Fibroblast of villous mesenchyme (primary cell): ENCODE measurements at places on chromosomes 4 and X.

DNA sequence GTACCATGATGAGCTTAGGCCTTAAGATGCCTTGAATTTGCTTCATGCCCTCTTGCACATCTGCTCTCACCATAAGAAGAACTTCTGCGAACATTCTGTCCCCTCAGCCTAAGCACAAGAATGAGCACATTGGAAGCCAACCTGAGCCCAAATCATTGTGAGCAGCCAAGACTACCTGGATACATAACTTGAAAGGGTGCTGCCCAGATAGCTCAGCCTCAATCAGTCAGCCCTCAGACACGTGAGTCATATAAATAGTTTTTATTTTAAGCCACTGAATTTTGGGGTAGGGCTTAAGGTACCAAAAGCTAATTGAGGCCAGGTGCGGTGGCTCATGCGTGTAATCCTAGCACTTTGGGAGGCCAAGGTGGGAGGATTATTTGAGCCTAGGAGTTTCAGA is 27.5 kb upstream of the BBS12 start:
- DNase-seq: no peak

GRCh38 chr4:138669479-138670315 is 345.9 kb upstream of the NOCT start:
- DNase-seq: peak; percentile 75

GRCh38 chrX:98409867-98410266 is 1526.2 kb downstream of the RPA4 start:
- DNase-seq: no peak

GRCh38 chr4:182649698-182650477 is 267.3 kb downstream of the DCTD start:
- no peak for DNase-seq

DNA sequence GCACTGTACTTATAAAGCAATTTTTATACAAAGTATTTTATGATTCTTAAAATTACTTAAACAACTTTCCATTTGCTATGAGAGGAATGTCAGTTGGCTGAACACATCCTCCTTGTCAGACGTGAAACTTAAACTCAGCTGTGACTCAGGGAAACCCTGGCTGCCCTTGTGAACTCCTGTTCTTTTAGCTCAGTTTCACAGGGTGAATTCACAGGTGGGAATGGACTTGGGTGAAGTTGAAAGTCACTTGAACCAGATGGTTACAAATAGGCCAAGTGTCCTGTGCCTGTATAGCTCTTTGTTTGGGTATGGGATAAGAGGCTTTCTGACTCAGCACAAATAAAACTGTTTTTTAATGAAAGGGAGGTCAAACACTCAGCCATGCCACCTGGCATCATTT is 67.4 kb upstream of the FAM47B start:
- DNase-seq: peak; percentile 51

- DNase-seq: no peak
These were observed 256.2 kb downstream of the TRAM1L1 start for GRCh38 chr4:116829187-116829586.

DNA sequence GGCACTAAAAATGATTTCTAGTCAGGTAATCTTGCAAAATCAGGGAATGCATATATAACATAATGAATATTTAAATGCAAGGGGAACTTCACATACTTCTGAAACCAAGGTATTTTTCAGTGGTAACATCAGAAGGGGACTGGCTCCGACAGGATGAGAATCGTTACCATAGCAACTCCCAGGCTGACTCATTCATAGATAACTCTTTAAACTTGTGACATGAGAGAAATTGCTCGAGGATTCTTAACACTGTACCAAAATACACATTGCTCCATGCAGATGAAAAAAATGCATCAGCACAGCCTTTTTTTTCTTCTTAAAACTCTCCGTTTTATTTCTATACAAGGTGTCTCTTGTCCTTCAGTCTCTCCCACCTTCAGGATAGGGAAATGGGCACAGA is 114.3 kb downstream of the GABRB1 start:
- DNase-seq: peak; percentile 3

DNA sequence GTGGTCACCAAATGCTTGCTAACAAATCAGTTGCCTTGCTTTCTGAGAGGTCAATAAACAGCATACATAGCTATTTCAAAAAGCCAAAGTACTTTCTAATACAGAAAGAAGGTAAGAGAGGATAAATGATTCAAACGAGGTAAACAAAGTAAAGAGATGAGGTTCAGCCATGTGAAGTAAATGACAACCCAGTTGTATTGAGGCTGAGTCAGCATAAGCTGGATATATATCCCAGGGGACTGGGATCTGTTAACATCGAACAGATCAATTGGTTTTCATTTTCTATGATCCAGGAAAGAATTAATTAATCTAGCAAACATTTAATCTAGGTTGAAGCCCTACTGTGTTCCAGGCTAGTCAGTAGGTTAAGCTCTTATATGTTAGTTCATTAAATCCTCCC is 97.3 kb upstream of the GRIA3 start:
- DNase-seq: no peak

- no peak for DNase-seq
These were observed 32.3 kb upstream of the LRAT start for GRCh38 chr4:154711522-154711921.

DNA sequence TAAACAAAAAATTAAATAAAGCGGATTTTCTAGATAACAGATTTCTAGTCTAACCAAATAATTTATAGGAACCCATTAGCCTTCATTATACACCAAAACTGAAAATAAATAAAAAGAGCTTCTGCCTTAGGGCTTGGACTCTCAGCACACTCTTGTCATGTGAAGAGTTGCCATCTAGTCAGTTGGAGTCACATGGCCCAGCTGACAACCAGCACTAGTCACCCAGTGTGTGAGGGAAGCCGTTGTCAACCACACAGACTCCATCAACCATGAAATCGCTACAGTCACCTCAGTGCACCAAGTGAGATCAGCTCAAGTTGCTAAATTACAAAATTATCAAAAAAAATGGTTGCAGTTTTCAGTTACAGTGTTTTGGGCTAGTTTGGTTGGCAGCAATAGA is 470.0 kb downstream of the GASK1B start:
- DNase-seq: no peak

DNA sequence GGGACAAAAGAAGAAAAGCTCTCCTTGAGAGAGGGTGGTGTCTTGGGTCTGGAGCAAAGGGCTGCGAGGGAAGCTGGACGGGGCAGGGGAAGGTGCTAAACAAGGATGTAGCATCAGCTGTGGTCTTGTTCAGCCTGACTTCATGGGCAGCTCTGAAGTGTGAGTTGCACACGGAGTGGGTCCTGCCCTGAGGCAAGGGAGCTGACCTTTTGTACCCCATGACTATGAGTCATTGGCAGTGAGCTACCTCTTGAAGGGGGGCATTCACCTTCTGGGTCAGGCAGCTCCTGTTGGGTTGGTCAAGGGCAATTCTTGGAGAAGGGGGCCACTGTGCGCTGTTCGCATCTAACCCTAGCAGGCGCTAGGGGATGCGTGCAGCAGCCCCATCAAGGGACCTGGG is 151.8 kb downstream of the SMIM20 start:
- peak; percentile 23 for DNase-seq

DNA sequence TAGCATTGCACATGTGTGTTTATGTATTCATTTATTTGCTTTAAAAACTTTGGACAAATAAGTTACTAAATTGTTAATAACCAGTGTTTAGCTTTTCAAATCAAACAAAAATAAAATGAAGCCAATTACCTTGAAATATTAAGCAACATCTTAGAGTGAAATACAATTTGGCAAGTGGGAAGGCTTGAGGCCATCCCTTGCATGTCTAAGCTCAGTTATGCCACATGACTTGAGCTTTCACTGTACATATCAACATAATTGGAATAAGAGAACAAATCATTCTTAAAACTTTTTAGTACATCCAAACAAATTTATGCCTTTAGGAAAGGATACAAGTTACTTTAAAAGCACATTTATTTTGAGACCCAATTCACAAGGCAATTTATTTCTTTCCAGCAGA is 640.6 kb downstream of the SPRY1 start:
- no peak for DNase-seq

DNA sequence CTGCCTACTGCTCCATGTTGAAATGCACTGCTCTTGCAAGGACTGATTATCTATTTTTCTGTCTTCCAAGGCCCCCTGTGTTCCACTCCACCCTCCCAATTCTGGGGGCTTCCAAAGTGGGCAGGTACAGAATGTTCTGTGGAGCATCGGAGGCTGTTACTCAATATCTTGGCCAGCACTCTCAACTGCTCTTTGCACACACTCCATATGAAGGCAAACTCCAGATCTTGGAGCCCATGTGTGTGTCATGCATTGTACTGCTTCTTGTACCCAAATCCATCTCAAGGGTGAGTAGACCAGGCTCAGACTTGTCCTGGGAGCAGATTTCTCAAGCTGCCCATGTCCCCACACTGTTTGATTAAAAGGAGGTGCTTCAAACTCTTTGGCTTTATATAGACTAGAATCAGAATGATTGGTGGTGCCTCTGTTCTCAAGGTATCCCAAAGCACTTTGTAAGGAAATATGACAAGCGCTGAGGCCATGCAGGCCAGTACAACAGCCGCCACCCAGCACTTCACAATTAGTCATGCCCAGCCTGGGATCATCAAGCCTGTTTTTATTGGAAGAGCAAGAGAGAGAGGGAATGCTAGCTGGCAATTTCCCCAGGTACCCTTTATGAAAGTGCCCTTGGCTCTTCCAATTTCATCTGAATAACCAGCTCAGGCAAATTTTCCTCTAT is 44.3 kb downstream of the AR start:
- no peak for DNase-seq

- DNase-seq: no peak
These were observed 15.4 kb upstream of the OCIAD1 start for GRCh38 chr4:48815483-48815882.

- DNase-seq: no peak
These were observed 99.8 kb downstream of the LARP7 start for GRCh38 chr4:112736718-112737135.

DNA sequence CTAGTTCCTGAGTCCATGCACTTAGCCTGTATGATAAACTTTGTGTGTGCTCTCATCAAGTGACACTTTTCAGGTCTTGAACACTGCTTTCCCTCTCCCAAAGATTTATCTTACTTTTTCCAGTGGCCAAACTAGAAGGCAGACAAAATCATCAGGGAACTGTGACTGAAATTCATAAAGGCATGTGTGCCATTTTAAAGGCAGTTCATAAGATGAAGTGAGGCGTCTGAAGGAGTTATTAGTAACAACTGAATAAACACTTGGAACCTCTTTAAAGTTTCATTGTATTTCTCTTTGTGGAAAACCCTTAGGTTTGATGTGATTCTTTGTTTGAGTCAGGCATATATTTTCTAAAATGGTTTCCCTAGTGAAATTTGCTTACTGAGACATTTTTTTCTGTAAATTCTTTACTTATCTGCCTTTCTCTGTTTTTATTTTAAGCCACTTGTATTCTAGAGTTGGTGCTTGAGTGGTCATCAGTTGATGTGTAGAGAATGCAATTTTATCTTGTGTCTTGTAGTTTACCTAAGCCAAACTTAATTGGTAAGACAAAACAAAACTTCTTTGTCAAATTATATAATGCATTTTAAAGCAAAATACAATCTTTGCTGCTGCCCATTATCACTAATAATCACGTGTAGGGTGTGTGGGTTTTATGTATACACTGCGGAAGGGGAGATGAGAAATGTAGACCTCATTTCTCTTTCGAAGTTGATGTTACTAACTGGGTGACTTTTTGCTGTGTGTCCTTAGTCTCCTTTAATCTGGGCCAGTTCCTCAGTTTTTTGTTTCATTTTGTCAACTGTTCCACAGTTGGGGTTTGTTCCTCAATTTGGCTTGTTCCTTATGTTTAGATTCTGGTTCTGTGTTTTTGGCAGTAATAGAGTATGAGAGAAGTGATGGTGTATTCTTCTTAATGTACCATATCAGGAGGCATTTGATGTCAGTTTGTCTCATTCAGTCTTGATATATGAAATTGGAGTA is 56.8 kb downstream of the RBPJ start:
- DNase-seq: no peak

- DNase-seq: no peak
These were observed 1050.0 kb upstream of the INTU start for GRCh38 chr4:126582737-126583136.

DNA sequence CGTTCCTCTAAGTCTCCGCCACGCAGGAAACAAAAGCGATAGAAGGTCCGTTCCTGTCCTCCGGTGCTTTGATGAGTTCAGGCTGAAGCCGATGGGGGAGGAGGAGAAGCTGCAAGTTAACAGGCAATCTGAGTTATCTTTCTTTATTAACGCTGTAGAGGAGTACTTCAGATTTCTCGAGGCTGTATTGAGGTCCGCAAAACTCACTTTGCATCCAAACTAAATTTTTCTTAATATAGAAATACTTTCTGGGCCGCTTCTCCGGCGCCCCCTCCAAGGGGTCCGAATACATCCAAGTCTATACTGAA is 395 bp upstream of the SOWAHB start:
- DNase-seq: no peak

GRCh38 chrX:45765767-45766166 is 565.1 kb upstream of the DIPK2B start:
- DNase-seq: no peak

DNA sequence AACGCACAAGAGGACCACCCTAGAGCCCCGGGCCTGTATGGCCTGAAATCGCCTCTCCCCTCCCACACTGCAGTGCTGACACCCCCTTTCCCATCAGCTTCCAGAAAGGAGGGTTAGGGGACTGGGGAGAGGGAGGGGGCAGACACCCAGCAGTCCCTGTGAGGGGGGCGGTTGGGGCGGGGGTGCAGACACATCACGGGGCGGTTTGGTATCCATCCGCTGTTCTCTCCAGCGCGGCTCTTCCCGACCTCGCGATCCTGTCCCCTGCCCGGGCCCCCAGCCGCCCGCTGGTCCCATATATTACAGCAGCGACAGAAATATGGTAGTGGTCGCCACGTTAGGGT is 404 bp upstream of the GPRASP2 start:
- DNase-seq: no peak

DNA sequence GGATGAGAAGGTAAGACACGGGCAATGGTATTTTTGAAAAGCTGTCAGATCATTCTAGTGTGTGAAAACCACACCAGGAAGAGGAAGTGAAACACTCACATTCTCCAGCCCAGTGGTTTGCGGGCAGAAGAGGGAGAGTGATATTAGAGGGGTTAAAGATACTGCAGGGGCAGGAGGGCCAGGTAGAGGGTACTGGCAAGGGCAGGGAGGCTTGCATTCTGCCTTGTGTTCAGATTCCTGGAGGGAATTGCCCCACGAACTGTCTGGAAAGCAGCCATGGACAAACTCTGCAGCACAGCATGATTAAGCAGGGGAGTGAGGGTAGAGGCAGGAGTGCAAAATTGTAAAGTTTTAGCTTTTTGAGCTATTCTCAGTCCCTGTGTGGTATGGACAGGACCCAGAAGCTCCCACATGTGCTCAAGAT is 30.9 kb downstream of the NIPAL1 start:
- DNase-seq: no peak

- DNase-seq: peak; percentile 73
These were observed 8.3 kb upstream of the MAP7D3 start for GRCh38 chrX:136259543-136259942.

GRCh38 chr4:181959121-181959520 is 284.1 kb upstream of the TENM3 start:
- peak; percentile 34 for DNase-seq
